Endothelial cell of umbilical vein (primary cell): ENCODE measurements at places on chromosomes 2 and 18. TPM values are rescaled to one million over a fixed set of nuclear protein-coding genes. Genes with fewer than 3 reads are reported as not detected.

DNA sequence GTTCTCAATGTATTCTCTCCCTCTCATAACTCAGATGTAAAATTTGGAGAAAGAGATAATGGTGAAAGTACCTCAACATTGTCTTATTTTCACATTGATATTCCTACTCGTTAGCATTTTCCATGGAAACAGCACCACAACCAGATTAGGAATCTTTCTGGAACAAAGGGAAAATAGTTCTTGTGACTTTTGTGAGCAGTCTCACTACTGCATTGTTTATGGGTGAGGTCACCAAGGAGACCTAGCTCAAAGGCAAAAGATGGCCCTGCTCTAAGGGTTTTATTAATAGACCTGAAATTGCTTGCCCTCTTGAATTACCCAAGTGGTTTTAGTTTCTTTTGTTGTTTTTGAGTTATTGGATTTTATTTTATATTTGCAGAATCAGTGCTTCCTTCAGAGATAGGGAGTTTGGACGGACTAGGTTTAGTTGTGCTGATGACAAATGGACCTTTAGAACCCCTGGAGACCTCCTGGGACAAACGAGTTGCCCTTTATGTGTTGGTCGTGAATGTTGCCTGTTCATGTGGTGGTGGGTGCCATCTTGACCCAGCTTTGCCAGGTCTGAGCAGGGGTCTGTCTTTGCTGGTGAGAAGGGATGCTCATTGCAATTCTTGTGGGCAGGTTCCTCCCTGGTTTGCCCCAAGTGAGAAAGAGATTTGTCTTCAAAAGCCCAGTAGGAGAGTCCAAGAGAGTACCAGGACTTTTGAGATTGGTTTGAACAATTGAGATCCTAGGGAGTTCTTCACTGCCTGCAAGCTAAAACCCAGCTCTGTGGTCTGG is 58.1 kb downstream of the INPP4A start:
- no peak overlapping the region for H3K4me3 ChIP-seq
- peak; percentile 69 for DNase-seq
- H3K27me3 ChIP-seq, result no peaks in the 10 kb centered on the region

- no peaks in the 10 kb centered on the region for H3K4me1 ChIP-seq
- H3K36me3 ChIP-seq, result no peaks in the 10 kb centered on the region
- H3K27ac ChIP-seq, result no peak overlapping the region
- no peak overlapping the region for H3K4me3 ChIP-seq
Observed at GRCh38 chr2:114046373-114046772, 156.5 kb downstream of the ACTR3 start.

DNA sequence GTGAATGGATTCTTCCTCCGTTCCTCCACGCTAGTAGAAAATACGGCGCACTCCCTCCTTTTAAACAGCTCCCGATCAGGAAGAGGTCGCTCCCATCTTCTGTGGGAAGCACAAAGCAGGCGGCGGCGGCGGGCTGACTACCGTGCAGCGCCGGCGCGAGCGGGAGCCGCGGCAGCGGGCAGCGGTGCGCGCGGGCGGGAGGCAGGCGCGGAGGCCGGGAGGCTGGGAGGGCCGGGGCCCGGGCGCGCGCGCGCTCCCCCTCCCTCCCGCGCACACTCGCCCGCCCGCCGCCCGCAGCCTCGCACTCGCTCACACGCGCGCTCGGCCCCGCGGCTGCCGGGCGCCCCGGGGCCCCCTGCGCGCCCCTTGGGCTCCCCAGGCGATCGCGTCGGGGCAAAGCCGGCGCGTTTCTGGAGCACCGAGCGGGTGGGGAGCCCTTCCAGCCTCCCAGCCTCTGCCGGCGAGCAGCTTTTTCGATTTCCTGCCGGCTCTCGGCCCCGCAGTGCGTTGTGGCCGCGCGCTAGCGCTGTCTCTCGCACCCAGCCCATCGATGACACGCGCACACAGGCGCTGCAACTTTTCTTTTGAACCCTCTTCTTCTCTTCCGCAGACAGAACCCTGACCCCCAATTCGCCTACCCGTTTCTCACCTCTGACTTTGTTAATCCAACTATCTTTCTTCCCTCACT is at the start of gene SLC8A1:
Gene SLC8A1 (minus strand): TSS at position 173 of the 688 bp plus-strand sequence.
- H3K27me3 ChIP-seq, result no peaks in the 10 kb centered on the region
- peaks cover 10% of the 10 kb centered on the region for H3K4me1 ChIP-seq
- DNase-seq, result peak; percentile 46
- peak within 1 kb of the TSS; percentile 48 for H3K4me3 ChIP-seq

DNA sequence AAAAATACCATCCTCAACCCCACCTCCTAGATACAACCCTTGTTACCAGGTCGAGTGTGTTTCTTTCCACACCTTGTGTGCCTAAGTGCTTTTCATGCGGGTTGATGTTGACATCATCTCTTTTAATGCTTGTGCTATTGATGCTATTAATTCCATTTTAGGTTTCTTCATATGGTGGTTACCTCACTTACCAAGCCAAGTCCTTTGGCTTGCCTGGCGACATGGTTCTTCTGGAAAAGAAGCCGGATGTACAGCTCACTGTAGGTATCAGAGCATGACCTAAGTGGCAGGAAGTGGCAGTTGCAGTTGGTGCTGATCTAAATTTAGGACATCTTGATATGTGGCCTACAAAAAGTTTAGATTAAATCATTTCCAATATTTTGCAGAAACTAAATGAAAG is 149.9 kb upstream of the TTC39C start:
- no peak overlapping the region for H3K27ac ChIP-seq
- H3K36me3 ChIP-seq, result no peaks in the 10 kb centered on the region
- no peaks in the 10 kb centered on the region for H3K4me1 ChIP-seq
- no peak for DNase-seq

- H3K27ac ChIP-seq, result no peak overlapping the region
- H3K36me3 ChIP-seq, result no peaks in the 10 kb centered on the region
- H3K27me3 ChIP-seq, result no peaks in the 10 kb centered on the region
- peaks cover 8% of the 10 kb centered on the region for H3K4me1 ChIP-seq
- H3K4me3 ChIP-seq, result no peak overlapping the region
Observed at GRCh38 chr2:20487030-20487391, 40.1 kb downstream of the RHOB start.

DNA sequence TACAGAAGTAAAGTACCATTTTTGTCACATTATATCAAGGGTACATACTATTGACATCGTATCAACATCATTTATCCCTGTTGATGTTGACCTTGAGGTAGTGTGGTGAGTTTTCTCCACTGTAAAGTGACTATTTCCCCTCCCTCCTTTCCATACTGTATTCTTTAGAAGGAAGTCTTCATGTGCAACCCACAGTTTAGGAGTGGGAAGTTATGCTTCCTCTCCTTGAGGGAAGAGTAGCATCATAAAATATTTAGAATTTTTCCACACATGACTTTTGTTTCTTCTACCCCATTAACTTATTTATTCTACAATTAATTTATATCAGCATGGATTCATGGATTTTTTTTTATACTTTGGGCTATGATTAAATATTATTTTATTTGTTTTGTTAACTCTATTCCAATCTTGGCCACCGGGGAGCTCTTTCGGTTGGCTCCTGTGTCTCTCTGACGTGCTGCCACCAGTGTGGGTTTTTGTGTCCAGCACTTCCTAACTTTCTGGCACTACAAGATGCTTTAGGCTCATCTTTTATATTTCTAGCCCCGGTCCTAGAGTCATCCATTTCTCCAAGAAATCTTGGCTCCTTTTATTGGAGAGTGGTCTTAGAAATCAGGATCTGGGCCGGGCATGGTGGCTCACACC is 19.0 kb downstream of the AQP12B start:
- H3K36me3 ChIP-seq, result no peaks in the 10 kb centered on the region
- H3K4me1 ChIP-seq, result no peaks in the 10 kb centered on the region
- H3K27ac ChIP-seq, result no peak overlapping the region
- no peak overlapping the region for H3K4me3 ChIP-seq
- peaks cover 5% of the 10 kb centered on the region for H3K27me3 ChIP-seq

DNA sequence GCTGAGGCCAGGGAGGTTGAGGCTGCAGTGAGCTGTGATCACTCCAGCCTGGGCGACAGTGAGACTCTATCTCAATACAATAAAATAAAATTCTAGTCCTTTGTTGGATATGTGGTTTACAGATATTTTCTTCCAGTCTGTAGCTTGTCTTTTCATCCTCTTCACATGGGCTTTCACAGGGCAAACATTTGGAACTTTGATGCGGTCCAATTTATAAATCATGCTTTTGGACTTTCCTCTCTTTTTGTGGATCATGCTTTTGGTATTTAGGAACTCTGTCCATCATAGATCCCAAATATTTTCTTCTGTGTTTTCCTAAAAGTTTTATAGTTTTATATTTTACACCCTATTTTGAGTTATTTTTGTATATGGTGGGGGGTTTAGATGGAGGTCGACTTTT is 14.9 kb downstream of the RAB10 start:
- H3K27me3 ChIP-seq, result no peaks in the 10 kb centered on the region
- H3K4me3 ChIP-seq, result no peak overlapping the region
- no peaks in the 10 kb centered on the region for H3K4me1 ChIP-seq
- no peak for DNase-seq
- H3K36me3 ChIP-seq, result no peaks in the 10 kb centered on the region

GRCh38 chr2:22283436-22283835 is 1101.5 kb upstream of the KLHL29 start:
- no peak overlapping the region for H3K27ac ChIP-seq
- no peaks in the 10 kb centered on the region for H3K4me1 ChIP-seq
- DNase-seq, result no peak
- no peaks in the 10 kb centered on the region for H3K27me3 ChIP-seq

- no peak overlapping the region for H3K4me3 ChIP-seq
- no peaks in the 10 kb centered on the region for H3K4me1 ChIP-seq
- H3K27me3 ChIP-seq, result no peaks in the 10 kb centered on the region
- H3K36me3 ChIP-seq, result no peaks in the 10 kb centered on the region
Observed at GRCh38 chr18:26981360-26982082, 116.0 kb upstream of the AQP4 start.

DNA sequence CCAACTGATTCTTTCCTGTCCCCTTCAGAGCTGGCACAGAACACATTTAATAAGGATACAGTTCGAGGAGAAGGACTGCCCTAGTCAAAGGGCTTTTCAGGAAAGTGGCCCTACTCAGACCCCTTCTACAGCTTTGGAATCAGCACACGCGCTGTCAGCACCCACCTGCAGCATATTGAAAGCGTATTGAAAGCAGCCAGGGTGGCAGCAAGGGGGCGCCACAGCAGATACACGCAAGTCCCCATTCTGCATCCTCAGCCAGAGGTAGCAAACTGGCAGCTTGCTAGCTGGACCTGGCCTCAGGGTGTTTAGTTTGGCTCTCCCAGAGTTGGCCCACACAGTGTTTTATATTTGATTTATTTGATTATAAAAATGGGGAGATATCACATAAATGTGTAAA is 101.0 kb upstream of the NT5C1B start:
- no peaks in the 10 kb centered on the region for H3K27me3 ChIP-seq
- H3K4me1 ChIP-seq, result no peaks in the 10 kb centered on the region
- no peaks in the 10 kb centered on the region for H3K36me3 ChIP-seq
- no peak overlapping the region for H3K4me3 ChIP-seq

- H3K36me3 ChIP-seq, result no peaks in the 10 kb centered on the region
- H3K4me3 ChIP-seq, result no peak overlapping the region
- no peaks in the 10 kb centered on the region for H3K4me1 ChIP-seq
- no peaks in the 10 kb centered on the region for H3K27me3 ChIP-seq
Observed at GRCh38 chr2:67516362-67516761, 119.2 kb downstream of the ETAA1 start.

DNA sequence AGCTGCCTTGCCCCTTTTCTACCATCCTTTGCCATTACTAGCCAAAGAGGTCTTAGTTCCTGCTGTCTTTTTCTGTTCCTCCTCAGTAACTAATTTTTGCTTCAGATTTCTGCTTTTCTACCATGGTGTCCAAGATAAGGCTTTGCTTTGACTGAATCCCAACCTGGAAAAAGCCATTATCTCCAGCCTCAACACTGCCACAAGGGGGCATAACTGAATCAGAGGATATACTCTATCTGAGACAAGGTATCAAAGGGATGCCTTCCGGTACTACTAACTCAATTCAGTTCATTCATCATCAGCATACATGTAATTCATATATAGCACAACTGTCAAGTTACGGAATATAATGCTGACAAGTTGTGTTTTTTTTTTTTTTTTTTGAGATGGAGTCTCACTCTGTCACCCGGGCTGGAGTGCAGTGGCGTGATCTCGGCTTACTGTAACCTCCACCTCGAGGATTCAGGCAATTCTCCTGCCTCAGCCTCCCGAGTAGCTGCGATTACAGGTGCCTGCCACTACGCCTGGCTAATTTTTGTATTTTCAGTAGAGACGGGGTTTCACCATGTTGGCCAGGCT is 11.4 kb downstream of the OSGEPL1 start:
- H3K4me1 ChIP-seq, result no peaks in the 10 kb centered on the region
- H3K36me3 ChIP-seq, result no peaks in the 10 kb centered on the region
- DNase-seq, result peak; percentile 40
- no peaks in the 10 kb centered on the region for H3K27me3 ChIP-seq

- H3K36me3 ChIP-seq, result no peaks in the 10 kb centered on the region
- no peak overlapping the region for H3K27ac ChIP-seq
- H3K27me3 ChIP-seq, result no peaks in the 10 kb centered on the region
- H3K4me1 ChIP-seq, result no peaks in the 10 kb centered on the region
- no peak for DNase-seq
Observed at GRCh38 chr2:22501851-22502250, 883.1 kb upstream of the KLHL29 start.

- peak; percentile 40 for DNase-seq
- no peak overlapping the region for H3K4me3 ChIP-seq
- no peaks in the 10 kb centered on the region for H3K27me3 ChIP-seq
- no peaks in the 10 kb centered on the region for H3K4me1 ChIP-seq
- no peaks in the 10 kb centered on the region for H3K36me3 ChIP-seq
Observed at GRCh38 chr2:141911485-141912066, 219.2 kb downstream of the LRP1B start.

- no peaks in the 10 kb centered on the region for H3K27me3 ChIP-seq
- no peaks in the 10 kb centered on the region for H3K4me1 ChIP-seq
- DNase-seq, result no peak
- H3K27ac ChIP-seq, result no peak overlapping the region
- no peaks in the 10 kb centered on the region for H3K36me3 ChIP-seq
Observed at GRCh38 chr18:77960791-77961410, 711.3 kb downstream of the GALR1 start.

DNA sequence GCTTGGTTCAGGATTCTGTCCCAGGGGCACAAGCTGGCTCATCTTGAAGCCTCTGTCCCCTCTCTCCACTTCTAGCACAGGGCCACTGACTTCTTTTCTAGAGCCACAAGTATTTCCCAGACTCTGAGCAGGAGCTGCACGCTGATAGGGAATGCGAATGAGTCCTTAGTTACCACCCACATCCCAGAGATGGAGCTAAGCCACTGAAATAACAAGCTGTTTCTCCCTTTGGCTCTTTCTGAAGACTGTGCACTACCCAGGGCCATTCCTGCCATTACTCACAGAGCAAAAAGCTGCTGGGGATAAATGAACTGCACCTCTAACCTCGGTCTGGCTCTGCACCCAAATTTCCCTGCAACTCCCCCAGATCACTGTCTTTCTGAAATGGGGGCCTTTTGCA is 70.6 kb downstream of the TSN start:
- H3K27me3 ChIP-seq, result no peaks in the 10 kb centered on the region
- no peaks in the 10 kb centered on the region for H3K4me1 ChIP-seq
- DNase-seq, result no peak
- no peak overlapping the region for H3K27ac ChIP-seq

The CCDC150 gene
- total RNA-seq, result 18.1 and 19.9 TPM in 2 replicates

The MLPH gene
- total RNA-seq, result not detected in 2 replicates

The DSG4 gene
- not detected in 2 replicates for total RNA-seq

The ITPRIPL1 gene
- total RNA-seq, result 4.6 and 5.8 TPM in 2 replicates
